Activated CD8-positive, alpha-beta memory T cell treated with anti-CD3 and anti-CD28 coated beads for 4 hours (primary cell): ENCODE measurements at places on chromosomes 5 and 9.

DNA sequence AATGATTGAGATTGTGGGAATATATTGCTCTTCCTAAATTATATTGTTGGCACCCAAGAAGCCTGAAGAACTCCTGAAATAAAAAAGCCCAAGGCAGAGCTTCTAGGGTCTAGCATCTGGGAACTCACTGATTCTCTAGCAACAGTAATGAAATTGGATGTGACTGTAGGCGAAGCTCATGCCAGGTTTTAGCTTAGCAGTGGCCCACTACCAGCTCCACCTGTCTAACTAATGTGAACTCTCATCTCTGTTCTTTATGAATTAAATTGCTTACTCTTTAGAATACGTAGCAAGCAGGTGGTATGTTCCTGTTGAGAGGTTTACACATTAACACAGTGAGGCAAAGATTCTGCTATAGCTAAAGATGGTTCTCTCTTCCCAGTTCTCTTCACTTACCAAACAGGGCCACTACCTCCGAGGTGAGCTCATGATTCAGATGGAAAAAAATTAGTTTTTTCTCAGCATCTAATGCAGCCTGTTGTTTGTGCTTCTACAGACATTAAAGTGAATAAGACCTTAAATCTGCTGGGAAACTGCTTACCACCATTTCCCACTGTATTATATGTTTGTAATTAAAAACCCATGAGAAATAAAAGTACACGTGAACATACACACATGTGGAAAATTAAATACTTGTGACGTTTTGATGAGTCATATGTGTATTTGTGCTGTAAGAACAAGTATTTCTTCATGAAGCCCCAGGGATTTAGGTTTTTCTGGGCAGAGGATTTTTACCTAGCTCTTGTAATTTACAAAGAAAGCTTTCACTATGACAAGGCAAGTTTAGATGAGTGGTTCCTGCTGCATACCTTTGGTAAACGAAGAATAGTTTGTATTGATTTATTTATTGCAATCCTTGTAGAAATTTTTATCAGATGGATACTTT lies 360.1 kb downstream of the KDM4C start:
- no peak for DNase-seq

- DNase-seq: no peak
Observed at GRCh38 chr5:158821331-158821730, 278.4 kb downstream of the EBF1 start.

GRCh38 chr5:38905516-38905915 lies 59.7 kb downstream of the OSMR start:
- no peak for DNase-seq

GRCh38 chr5:36392818-36393217 lies 91.1 kb upstream of the RANBP3L start:
- DNase-seq: no peak

- DNase-seq: no peak
Observed at GRCh38 chr5:90390928-90391327, 18.6 kb downstream of the CETN3 start.

DNA sequence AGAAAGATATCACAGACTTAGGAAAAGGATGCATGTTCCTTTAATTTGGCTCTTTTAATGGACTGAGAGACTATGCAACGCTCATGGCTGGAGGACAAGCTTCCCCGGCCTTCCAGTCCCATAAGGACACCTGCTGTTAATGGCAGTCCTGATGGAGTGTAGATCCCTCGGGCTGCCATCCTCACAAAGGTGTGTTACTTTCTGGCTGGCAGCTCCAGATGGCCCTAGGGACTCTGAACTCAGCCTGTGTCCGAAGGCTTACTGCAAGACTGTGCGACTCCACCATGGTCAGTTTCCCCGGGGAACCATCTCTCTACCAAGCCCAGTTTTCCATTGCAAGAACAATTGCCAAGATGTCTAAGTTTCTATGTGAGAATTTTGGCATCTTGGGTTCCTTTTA lies 25.5 kb upstream of the KCNIP1 start:
- DNase-seq: no peak

- DNase-seq: no peak
Observed at GRCh38 chr5:173794901-173795416, 93.2 kb upstream of the CPEB4 start.

DNA sequence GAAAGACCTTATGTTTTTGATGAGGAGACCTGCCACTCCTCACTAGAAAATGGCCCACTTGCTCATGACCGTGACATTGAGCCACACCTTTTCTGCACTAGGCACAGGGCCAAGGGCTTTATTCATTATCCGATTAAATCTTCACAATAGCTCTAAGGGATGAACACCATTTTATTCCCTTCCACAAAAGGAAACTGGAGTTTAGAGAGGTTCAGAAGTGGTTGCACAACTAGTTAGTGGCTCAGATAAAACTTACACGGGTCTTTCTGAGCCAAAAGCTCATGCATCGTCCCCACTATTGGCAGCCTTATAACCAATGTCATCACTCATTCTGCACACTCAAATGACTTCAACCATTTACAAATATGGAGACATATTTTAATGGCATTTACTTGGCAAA lies 39.4 kb downstream of the SUSD1 start:
- DNase-seq: no peak

DNA sequence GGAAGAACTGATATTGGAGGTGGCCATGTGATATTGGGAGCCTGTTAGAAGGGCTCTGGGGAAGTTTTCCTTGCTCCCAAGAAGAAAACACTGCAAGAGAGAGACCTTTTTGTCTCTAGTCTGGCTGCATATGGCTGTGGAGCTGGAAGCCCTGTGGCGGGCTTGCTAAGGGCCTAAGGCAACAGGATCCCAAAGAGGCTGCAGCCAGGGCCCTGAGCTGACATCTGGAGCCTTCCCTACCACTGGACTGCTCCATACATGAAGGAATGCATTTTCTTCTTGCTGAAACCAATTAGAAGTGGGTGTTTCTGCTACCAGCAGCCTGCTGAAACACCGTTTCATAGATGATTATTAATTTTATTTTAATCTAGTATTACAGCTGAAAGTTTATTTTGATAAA lies 42.2 kb downstream of the GNAQ start:
- no peak for DNase-seq

GRCh38 chr5:54756796-54757402 lies 228.5 kb downstream of the ESM1 start:
- DNase-seq: no peak

- no peak for DNase-seq
Observed at GRCh38 chr5:119402081-119402480, 46.3 kb downstream of the TNFAIP8 start.

GRCh38 chr9:32968101-32969011 lies 33.1 kb downstream of the APTX start:
- DNase-seq: peak; percentile 25

DNA sequence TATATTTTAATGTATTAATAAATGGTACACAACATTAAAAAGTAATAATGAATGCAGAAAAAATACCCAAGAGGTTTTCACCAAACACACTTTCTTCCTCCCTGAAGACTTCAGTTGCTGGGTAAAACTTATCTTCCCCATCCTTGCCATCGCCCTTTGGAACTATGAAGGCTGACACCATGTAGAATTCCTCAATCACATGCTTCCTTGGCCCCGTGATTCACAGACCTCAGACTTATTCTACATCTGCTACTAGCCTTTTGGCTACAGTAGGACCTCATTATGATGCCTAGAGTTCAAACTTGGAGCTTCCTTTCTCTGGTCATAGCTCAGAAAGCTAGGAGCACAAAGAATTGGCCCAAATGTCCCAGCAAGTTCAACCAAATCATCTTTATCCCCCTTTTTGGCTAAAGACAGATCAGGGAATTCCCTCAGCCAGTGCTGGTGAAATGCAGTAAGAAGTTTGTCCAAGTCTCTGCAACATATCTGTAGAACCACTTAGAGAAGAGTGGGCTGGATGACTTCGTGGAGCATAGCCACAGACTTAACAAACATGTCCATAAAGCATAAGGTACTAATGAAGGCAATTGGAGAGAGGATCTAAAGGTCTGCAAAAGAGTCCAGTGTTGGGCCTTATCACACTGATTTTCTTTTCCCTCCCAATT lies 253.5 kb downstream of the SEC61B start:
- DNase-seq: no peak

GRCh38 chr5:57842364-57843058 lies 359.9 kb upstream of the ACTBL2 start:
- no peak for DNase-seq

GRCh38 chr5:140038373-140038957 lies 4.6 kb downstream of the NRG2 start:
- no peak for DNase-seq

DNA sequence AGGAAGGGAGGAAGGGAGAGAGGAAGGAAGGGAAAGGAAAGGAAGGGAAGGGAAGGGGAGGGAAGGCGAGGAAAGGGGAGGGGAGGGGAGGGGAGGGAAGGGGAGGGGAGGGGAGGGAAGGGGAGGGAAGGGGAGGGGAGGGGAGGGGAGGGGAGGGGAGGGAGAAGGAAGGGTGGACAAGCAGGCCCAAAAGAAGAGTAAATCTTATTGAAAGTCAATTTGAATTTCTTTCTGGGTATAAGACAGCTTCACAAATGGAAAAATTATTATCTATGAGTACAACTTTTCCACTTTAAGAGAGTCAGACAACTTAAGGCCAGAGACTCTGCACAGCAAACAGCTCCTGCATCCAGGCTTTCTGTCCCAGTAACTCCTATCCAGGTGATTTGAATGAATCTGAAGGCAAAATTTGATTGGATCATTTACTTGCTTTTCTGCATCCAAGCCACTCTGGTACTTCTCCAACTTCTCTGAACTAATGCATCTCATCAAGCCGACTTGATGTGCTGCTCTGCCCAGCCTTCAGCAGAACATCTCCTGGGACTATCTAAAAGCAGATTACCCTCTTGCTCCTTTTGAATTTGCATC lies 363.4 kb upstream of the KIF2A start:
- no peak for DNase-seq

DNA sequence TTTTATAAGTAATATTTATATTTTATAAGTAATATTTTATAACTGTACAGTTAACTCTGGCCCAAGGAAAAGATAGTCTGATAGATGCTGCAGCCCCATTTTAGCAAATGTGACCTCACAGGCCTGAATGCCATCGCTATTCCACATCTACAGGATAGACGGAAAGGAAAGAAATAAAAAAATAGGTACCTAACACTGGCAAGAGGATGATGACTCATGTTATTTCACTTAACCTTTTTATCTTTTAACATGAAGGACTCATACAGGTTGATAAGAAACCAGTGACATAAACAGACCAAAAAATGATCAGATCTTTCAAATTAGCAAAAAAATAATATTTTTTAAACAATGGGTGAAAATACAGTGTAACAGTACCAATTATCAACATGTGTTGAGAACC lies 2.7 kb downstream of the CD274 start:
- DNase-seq: no peak

DNA sequence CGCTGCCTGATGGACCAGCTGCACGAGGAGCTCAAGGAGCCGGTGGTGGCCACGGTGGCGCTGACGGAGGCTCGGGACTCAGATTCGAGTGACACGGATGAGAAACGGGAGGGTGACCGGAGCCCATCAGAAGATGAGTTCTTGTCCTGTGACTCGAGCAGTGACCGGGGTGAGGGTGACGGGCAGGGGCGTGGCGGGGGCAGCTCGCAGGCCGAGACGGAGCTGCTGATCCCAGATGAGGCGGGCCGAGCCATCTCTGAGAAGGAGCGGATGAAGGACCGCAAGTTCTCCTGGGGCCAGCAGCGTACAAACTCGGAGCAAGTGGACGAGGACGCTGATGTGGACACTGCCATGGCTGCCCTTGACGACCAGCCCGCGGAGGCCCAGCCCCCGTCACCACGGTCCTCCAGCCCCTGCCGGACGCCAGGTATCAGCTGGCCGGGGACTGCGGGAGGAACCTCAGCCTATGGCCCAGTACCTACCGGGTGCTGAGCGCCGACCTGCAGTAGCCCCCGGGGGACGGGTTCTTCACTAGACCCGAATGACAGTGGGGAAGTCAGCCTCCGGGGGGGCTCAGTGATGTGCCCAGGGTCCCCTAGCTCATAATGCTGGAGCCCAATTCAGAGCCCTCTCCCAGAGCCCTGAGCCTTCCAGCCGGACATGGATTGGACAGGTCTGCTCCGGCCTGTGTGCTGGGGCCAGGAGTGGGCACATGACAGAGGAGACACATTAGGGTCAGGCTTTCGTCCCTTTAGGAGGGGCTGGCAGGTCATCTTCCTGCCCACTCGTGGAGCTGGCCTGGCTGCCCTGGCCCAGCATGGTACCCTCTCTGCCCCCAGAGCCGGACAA lies 33.0 kb downstream of the USP20 start:
- DNase-seq: no peak

GRCh38 chr5:179118756-179119414 lies 58.7 kb downstream of the ZNF354C start:
- no peak for DNase-seq

- no peak for DNase-seq
Observed at GRCh38 chr5:16005225-16005624, 174.4 kb downstream of the MARCHF11 start.

DNA sequence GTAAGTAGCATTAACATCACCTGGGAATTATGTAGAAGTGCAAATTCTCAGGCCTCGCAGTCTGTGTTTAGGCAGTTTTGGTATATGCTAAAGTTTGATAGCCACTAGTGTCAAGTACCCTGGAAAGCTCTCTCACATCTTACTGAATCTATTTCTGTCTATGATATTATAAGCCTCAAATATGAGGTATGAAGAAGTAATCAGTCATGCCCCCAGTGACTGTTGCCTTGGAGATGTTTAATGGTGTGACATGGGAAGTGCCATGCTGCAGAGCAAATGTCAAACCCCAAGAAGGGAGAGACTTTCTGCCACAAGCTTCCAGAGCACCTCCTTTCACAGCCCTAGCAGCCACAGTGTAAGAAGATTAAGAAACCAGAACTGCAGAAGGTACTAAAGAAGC lies 9.8 kb upstream of the PDE8B start:
- DNase-seq: no peak

- no peak for DNase-seq
Observed at GRCh38 chr9:88905506-88905905, 85.8 kb upstream of the S1PR3 start.

DNA sequence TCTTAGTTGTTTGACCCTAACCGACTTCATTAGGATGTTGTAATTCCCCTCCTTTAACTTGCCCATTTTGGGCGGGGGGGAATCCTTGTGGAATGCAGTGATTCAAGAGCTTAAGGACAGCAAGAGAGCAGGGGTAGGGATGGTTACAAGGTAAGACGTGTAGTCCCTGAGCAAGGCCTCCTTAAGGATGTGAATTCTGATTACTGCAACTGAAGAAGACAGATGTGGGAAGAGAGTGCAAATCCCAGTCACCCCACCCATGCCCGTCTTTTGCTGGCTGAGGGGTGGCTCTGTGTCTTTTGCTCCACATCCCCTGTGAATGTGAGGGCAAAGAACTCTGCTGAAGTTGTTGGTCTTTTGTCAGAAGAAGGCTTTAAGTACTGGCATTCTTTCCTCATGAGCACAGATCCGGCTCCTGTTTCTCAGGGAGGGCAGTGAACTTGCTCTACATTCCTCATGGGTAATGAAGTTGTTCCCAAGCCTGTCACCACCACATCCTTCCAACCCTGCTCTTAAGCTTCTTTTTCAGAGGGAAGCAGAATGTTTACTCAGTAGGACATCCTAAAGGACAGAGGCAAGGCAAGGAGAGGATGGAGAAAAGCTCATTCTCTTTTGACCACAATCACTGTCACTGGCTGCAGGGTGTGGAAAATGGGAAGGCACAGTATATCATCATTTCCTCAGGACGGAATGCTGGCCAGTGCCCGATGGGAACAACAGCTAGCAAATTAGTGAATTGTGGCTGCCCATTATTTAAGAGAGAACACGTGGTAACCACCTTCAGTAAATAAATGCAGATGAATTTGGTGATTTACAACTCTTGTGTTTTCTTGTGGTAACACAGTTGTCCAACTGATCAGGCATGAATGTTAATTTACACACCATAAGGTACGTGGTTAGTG lies 61.5 kb downstream of the RAI14 start:
- no peak for DNase-seq

GRCh38 chr5:80189201-80189600 lies 66.6 kb downstream of the SERINC5 start:
- DNase-seq: no peak
